Coronary artery (tissue), 2 donors: ENCODE measurements at places on chromosomes 11 and 22.

DNA sequence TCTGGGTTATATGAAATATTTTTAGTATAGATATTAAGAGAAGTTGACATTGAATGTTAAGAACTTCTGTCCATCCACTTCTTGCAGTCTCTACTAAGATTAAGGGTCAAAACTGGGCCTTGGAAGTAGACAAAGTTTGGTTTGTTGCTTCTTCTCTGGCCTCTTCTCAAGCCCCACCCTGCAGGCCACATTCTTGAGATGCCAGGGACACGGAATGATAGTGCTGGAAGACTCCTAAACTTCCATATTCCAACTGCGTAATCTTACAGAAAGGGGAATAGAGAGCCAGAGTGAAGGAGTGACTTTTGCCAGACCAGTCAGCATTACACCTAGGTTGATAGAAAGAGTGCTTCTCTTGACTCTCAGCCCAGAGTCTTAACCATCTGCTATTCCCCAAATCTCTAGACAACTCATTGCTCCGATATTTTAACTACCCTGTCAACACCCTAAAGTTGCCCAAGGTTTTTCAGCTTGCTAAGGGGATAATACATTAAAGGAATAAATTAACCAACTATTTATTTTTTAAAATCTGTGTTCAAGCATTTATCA, 136.4 kb upstream of the SYN3 start:
- no peak for DNase-seq

- DNase-seq: no peak
These were observed 382 bp downstream of the C11orf54 start for GRCh38 chr11:93741882-93742226.

DNA sequence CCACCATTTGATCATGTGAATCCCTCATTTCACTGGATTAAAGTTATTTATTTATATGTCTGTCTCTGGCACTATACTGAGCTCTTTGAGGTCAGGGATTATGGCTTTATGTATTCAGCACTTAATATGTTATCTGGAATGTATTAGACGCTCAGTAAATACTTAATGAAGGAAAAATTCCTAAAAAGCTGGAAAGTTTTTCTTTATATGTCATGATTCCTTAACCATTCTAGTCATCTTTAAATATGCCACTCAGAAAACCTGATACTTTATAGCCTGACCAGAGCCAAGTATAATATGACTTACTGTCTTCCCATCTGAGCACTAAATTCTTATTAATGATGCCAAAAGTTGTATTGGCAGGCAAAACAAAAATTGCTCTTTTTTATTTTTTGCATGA, 27.1 kb downstream of the RNF169 start:
- no peak for DNase-seq

GRCh38 chr11:130312046-130312445, 2.7 kb downstream of the ZBTB44 start:
- no peak for DNase-seq

DNA sequence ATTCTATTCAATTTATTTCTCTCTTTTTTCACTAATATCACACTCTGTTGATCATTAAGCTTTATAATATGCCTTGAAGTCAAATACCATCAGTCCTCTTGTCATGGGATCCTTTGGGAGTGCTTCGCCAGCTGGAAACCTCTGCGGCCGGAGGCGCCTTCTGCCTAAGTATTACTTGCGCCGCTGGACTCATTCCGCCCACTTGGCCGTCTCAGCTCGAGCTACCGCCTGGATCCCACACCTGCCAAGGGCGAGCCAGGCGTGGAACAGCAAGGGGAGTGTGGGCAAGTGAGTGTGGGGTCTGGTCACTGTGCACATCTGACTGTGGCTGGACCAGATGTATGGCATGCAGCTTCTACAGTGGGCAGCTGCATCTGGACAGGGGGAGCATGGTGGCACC, 9.1 kb upstream of the MAP6 start:
- DNase-seq: no peak

DNA sequence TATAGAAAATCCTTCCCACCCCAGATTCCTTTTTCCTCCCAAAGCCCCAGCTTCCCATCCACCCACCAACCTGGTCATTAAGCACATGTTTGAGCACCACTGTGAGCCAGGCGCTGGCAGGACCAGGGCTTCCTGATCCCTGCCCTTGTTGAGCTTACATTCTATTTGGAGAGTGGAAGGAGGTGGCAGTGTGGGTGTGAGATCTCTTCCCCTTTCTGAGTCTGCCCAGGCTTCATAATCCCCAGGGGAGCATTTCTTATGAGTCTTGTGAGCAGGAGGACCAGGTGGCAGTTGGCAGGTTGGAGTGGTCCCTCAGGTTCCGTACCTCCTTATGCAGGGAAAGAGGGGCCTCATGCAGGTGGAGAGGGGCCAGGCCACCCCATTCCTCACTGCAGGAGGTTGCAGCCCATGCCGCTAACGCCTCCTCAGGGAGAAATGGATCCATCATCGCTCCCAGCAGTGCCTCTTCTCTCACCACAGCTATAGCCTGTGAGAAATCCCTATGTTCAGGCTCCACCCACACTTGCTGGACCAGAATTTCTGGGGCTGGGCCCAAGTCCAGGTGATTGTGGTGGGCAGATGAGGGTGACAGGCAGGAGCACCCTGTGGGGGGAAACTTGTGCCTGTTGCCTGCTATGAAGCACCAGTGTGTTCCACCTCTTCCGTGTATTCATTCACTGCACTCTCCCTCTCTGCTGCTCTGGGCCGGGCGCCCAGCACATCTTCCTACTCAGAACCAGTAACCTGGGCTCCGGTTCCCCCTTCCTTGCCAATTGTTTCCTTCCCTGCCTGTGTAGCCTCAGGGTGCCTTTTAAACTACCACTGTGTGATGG, 23.5 kb downstream of the UBE2L3 start:
- no peak for DNase-seq
